ENCODE measurements at places on chromosomes 4 and X.

- peak; percentile 45 for DNase-seq
Measured at GRCh38 chr4:10521424-10521823, 64.2 kb upstream of the ZNF518B start.

- no peak for DNase-seq
Measured at GRCh38 chr4:56668267-56668666, 12.8 kb downstream of the HOPX start.

GRCh38 chrX:105752338-105752956, 69.9 kb upstream of the NRK start:
- DNase-seq = no peak

- no peak for DNase-seq
Measured at GRCh38 chrX:45518552-45518951, 317.9 kb upstream of the DIPK2B start.

- DNase-seq = no peak
Measured at GRCh38 chr4:80192937-80193336, 4.4 kb upstream of the PRDM8 start.

- DNase-seq = peak; percentile 44
Measured at GRCh38 chr4:174631901-174632758, 109.8 kb upstream of the HPGD start.

DNA sequence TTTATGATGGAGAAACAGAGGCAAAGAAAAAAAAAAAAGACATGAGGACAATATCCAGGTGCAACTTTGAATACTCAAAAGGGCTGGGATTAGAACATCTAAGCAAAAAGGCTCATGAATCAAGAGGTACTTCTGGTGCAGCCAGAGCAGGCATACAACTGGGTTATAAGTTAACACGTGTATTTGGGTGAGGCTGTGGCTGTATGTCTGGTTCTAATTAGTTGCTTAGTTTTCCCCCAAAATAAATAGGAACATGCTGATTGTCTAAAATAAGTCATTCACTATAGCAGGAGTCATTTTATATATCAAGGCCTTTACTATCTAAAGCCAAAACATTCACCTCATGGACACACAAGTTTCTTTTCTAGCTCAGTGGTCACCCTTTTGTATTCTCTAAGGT, 20.2 kb downstream of the NHS start:
- no peak for DNase-seq

- DNase-seq = no peak
Measured at GRCh38 chr4:142844782-142845181, 1.3 kb downstream of the INPP4B start.

DNA sequence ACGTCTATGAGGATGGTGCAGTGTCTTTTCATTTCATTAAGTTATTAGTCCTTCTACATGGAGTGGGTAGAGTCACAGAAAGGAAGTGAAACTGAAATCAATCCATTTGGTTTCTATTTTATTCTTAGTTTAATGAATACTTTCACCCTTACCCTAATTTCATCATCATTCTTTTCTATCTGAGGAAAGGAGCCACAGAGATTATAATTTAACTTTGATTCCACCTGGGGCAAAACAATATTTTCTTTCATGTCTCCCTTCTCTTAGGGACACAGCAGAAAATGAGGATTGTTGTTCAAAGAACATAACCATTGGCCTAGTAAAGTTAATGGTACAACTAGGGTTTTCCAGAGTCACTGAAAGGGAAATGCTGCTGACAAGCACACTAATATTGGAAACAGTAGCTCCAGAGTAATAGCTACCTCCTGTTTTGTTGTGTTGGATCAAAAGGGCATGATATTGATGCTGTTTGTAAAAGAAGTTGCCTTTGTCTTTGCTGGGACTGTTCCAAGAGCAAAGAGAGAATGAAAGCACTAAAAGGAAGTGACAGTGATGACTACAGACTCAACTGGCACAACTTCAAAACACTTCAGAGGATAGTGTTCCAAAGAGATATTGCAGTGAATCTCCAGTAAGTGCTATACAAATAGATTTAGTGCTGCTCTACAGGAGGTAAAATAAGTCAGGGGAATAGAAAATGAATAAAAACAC, 247.1 kb upstream of the PITX2 start:
- peak; percentile 21 for DNase-seq

DNA sequence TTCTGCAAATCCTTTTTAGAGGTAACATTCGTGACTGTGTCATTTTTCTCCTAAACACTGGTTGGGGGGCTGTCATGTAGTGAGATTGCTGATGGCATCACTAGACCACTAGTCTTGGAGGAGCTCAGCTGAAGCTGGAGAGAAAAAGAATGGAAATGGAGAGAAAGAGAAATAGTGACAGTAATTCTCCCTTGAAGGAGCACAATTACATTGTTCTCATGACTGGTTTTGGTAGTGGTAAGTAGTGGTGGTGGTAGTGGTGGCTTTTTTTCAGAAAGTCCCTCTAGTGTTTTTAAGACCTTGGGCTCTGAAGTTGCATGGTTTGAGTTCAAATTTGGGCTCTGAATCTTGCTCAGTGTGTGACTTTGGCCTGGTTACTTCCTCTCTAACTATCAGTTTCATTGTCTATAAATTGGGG, 99.8 kb downstream of the LARP7 start:
- DNase-seq = no peak

DNA sequence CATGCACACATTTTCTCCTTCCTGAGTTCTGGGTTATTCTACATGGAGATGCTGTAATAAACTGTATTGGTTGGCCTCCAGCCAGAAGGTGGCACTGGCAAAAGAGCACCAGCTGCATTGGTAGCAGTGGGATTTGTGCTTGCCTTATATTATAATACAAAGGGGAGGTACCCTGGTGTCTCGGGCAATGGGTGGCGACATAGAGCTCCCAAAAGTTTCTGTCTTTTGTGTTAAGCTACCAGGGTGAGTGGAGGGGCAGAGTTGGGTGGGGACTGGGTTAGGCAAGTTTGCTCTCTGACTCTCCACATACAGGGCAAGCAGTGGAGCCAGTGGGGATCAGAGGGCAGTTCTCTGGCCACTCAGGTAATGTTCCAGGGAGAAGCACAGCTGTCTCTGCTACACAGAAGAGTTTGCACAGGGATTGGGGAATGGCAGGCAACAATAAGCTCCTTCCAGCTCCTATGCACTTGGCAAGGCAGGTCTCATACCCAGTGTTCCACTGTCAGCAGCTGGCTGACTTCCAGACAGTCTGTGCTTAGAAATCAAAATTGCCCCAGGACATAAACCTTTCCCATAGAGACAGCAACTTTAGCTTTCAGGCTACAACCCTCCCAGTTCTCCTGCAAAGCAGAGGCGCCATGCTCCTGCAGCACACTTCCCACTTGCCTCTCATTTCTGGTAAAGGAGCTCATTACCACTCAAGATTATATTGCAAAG, 463.9 kb upstream of the PCDH7 start:
- no peak for DNase-seq

GRCh38 chrX:129831091-129831885, 12.4 kb downstream of the ZDHHC9 start:
- DNase-seq = peak; percentile 55

DNA sequence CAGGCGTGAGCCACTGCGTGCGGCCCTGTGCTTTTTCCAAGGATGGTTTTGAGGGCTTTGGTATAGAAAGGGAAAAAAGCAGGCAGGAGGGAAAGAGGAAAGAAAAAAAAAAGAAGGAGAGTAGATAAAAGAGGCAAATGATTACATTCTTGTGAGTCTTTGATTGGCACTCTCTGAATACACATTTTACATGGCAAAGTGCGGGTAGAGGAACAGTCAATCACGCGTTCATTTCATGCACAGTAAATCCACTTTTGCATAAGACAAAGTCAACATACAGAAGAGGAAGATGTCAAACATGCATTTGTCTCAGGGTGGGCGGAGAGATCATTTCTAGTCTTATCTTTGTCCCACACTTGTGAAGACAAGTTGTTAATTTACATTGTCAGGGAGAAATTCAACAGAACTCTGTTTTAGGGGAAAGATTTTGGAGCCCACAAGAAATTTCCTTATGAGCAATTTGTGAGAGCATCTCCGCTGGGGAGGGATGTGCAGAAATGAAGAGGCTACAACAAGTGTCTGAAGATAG, 183.2 kb downstream of the DHRSX start:
- DNase-seq = no peak

Measured in NCI-H510A treated with DMSO at 0.1 percent for 48 hours (cell line).